ENCODE measurements at places on chromosomes 5 and 9.
A peak's percentile ranks its signal among the peaks of the same experiment; 100 is the strongest.

GRCh38 chr9:93955111-93955980, at the start of gene BARX1:
TSS of gene BARX1 (minus strand) at chr9:93955355. CDS start at chr9:93955146, 209 bp downstream.
- DNase-seq: peak; percentile 83

GRCh38 chr9:89440046-89440445, 57.9 kb downstream of the SEMA4D start:
- no peak for DNase-seq

- DNase-seq: peak; percentile 92
Observed at GRCh38 chr9:89179895-89180734, 1.5 kb upstream of the SHC3 start.

DNA sequence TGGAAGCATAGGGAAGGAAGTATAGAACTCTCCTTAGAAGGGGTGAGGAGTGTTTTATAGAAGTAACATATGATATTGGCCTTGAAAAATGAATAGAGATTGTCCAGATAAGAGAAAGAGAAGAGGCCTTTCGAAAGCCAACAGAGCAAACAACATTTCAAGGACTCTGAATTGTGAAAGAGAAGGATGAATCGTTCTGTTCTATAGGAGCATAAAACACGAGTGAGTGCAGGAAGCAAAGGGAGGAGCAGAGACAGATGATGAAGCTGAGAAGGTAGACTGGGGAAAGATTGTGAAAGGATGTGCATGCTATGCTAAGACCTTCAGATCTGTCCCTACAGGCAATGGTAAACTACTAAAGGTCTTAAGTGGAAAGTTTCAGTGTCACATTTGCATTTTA, 271.0 kb downstream of the TMEM161B start:
- DNase-seq: no peak

DNA sequence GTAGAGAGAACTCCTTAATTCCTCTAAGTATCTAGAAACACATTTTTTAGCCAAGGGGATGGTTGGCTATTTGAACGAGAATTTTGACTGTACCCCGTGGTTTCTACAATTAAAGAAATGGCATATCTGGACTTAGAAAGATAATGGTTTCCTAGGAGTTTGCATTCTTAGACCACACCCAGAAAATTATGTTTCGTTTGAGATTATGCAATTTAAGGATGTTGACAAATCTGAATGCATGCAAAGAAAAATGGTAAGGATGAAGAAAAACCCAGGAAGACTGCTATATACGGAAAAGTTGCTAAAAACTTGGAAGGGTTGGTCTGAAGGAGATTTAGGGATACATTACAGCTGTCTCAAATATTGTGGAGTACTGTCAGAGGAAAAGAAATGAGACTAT, 538.5 kb upstream of the WWC1 start:
- no peak for DNase-seq

DNA sequence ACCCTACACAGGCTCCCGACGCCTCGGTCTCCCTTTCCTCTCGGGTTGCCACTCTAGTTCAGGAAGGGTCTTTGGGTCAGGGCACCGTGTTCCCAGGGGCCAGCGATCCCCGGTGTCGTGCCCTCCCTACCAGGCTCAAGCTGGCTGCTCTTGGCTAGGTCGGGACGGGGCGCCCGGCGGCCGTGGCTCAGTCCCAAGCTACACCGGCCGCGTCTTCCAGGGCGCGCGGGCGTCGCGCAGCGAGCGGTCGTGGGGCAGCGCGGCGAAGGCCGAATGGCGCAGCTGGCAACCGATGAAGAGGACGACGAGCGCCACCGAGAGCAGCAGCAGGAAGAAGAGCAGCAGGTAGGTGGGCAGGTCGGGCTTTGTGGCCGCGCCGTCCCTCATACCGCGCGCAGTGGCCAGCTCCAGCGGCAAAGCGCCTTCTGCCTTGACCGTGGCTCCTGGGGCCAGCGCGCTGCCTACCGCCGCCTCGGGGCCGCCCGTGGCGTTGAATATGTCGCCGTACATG, 892 bp downstream of the SMIM32 start:
- DNase-seq: peak; percentile 51

DNA sequence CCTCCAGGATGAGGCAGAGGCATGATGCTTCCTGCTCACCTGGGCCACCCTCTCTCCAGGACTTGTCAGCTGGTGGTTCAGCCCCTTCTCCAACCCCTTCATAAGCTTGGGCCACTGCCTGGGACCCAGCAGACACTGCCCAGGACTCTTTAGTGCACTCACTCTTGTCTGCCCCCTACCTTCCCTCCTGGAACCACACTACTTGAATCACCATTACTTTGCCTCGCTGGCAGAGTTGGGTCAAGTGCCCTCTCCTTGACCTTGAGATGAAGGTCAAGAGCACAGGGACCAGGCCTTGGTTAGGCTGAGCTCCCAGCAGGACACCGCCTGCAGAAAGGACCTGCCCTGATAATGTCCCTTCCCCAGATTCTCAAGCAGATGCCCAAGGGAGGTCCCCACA, 8.5 kb upstream of the ENDOG start:
- DNase-seq: no peak

DNA sequence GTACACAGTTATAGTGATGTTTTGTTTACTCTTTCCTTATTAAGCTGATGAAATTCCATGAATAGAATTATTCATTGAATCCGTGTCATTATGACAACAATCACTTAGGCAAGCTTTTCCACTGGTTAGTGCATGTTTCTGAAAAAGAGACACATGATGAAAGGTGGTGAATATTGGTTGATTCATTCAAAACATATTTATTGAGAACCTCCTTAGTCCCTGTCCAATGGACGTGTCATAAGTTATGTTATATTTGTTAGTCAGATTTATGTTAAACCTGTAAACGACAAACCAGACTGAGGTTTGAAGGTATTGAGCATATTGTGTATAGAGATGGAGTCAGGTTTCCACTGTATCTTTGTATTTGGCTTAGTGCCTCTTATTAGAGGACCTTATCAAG, 1888.9 kb upstream of the CDH6 start:
- no peak for DNase-seq

Measured in iPS-NIHi11 (cell line).